ENCODE measurements at places on chromosomes 2 and 18.

DNA sequence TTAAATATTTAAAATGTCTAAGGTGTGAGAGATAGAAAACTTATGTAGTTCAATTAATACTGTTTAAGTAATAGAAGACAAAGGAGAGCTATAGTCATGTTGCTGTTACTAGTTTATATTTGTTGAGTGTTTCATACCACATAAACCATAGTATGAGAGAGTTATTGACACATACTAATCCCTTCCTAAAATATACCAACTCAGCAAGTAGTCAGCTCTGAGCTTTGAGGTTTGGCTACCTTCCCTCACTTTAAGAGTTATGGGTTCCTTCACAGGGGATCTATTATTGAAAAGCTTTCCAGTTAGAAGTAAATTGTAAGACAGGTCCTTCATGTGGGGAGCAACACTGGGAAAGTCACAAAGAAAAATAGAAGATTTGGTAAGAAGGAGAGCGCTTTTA, 701.6 kb upstream of the ZEB2 start:
- no peak for DNase-seq

DNA sequence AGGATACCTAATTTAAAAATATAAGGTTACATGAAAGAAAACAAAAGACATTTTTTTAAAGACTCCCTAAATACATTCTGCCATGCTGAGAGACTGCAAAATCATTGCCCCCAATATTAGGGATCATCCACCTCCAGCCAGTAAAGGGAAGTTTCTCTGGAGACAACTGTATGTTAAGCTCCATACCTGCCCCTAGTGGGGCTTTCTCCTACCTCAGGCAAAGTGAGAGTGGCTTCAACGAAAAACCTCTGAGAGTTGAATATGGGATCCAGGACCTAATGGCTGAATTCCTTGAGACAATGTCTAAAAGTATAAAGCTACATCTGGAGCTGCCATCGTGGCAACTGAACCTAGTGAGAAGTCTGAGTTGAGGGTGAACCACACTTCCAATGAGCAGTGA, 248.1 kb upstream of the FIGN start:
- DNase-seq: no peak

- no peak for DNase-seq
Measured at GRCh38 chr2:241870081-241870541, 582 bp downstream of the RTP5 start.

DNA sequence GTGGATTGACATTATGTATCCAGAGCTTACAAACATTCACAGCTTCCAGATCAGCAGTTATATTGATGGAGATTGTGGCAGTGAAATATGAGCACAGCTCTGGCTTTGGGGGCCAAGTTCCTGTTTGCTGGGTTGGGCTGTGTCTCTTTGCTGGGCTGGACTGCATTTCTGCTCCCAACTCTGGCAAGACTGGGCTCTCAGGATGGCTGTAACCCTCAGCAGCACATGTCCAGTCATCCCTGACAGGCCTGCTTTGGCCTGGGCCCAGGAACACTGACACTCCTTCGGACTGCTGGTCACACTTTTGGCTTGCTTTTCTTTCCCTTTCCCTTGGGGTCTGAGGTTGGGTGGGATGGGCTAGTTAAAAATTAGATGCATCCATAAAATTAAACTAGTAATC, 17.9 kb upstream of the VPS4B start:
- no peak for DNase-seq

GRCh38 chr2:135845257-135845656, 8.3 kb upstream of the LCT start:
- no peak for DNase-seq

- no peak for DNase-seq
Measured at GRCh38 chr2:151181524-151181923, 80.1 kb downstream of the RBM43 start.

- peak; percentile 4 for DNase-seq
Measured at GRCh38 chr2:159902722-159903121, 104.7 kb upstream of the CD302 start.

- DNase-seq: no peak
Measured at GRCh38 chr18:74715306-74715705, 117.6 kb downstream of the ZNF407 start.

DNA sequence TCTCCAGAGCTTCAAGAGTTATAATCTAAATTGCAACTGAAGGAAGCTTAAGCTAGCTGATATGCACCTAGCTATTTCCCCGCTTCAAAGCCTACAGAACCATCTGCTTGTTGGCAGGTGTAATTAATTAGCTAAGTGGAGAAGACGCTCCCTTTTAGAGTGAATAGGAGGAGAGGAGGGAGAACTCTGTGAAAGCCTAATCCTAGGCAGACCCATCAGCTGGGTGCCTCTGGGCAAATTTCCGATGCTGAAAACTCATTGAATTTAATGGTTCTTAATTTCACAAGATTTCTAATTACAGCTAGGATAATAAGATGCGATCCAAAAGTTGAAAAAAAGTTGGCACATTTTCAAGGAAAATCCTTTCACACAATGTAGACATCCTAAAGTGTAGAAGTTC, 735.9 kb downstream of the ERBB4 start:
- no peak for DNase-seq
